ENCODE measurements at places on chromosomes 2 and 18.

GRCh38 chr2:166844111-166844510, 44.2 kb upstream of the XIRP2 start:
- DNase-seq, result no peak

DNA sequence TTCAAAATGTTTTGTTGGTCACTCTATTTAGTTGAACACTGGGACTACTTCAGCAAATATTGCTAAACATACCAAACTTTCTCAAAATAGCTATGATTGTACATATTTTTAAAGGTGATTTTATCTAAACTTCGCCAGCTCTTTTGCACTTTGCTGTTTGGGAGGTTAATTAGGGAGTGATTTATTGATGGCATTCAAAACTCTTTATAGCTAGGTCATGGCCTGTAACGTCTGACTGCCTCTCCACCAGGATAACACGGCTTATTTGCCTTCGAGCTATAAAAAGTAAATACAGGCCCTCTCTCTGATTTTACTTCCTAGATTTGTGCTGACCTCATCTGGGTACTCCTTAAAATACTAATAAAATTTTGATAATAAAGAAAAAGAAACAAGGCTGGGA, 931.9 kb downstream of the DCDC2C start:
- no peak for DNase-seq

GRCh38 chr2:214489702-214490101, 78.8 kb downstream of the VWC2L start:
- DNase-seq, result no peak

DNA sequence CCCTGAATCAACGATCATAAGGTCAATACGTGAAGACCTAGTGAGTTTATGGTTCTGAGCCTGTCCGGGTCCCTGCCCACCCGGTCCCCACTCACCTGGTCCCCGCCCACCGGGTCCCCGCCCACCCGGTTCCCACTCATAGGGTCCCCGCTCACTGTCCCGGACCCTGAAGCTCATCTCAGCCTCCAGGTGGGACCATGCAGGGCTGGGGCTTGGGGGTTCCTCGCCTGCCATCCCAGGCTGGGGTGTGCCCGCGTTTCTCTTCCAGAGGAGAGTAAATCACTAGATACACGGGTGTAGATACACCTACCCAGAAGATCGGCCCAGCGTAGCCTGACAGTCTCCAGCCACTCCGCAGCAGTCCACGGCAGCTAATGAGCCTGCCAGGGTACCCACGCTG, 131.5 kb downstream of the MBP start:
- DNase-seq, result no peak

DNA sequence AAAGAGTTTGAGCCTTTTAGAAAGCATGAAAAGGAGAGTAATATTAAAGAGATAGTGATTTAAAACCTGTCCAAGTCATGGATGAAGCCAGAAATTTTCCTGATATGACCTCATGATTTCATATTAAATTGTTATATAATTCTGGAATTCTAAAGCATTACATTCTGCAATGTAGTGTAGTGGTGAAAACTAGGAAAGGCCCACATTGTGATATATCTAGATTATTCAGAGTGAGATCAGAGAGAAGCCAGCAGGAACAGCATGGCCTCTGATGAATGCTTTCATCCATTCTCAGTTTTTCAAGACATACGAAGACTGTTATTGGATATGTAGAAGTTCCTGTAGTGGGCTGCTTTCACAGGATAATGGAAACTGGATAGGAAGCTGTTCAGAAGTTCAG, 98.8 kb downstream of the LCLAT1 start:
- no peak for DNase-seq

DNA sequence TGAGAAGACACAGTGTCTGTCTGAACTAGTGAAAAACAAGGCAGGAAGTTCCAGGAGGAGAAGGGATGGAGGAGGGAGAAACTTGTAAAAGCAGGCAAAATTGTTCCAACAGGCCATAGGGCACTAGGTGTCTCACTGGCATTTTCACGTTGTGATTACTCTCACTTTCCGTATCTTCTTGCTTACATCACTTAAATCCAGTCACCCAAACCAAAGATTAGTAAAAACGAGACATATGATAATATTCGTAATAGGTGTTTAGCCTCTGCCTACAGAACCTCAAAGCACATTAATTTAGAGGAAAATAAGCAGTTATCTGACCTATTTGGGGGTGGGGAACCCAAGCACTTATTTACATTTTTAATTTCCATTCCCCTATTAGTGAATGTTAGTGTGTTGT, 78.3 kb downstream of the POU3F3 start:
- DNase-seq, result no peak

DNA sequence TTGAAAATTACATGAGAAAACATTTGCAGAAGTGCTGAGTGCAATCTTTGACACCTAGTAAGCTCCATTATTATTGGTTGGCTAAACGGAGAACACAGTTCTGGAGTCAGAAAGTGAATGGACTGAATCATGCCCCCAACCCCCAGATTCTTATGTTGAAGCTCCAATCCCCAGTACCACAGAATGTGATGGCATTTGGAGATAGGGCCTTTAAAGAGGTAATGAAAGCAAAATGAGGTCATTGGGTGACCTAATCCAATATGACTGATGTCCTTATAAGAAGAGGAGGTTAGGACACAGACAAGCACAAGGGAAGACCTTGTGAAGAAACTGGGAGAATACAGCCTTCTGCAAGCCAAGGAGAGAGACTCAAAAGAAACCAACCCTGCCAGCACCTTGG, 200.9 kb upstream of the EPAS1 start:
- no peak for DNase-seq

- DNase-seq, result no peak
These were observed 83.6 kb downstream of the COLEC12 start for GRCh38 chr18:416930-417329.

GRCh38 chr2:56369316-56369715, 185.5 kb downstream of the CCDC85A start:
- DNase-seq, result no peak

GRCh38 chr2:205087862-205088261, 542.6 kb downstream of the PARD3B start:
- no peak for DNase-seq

- DNase-seq, result no peak
These were observed 147.4 kb upstream of the GPC1 start for GRCh38 chr2:240288087-240288521.

- no peak for DNase-seq
These were observed 8.5 kb upstream of the UNC80 start for GRCh38 chr2:209763106-209763505.

DNA sequence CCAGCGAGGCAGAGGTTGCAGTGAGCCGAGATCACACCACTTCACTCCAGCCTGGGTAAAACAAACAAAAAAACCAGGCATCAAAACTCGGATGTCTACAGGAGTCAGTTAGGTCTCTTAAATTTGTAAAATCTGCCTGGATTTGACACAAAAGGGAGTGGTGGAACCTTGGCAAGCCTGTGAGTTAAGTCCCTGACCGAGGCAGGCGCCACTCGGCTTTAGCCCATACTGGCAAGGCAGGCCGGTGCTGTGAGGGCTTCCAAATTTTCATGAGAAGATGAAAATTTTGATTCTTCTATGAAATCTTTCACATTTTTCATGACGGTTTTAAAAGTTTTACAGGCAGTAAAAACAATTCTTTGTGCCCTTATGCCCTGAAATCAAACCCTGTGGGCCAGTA, 165.8 kb downstream of the FMNL2 start:
- DNase-seq, result no peak

GRCh38 chr2:134320930-134321329, 67.1 kb downstream of the MGAT5 start:
- no peak for DNase-seq

GRCh38 chr2:47916412-47916811, 10.1 kb upstream of the FBXO11 start:
- no peak for DNase-seq

Data from 8988T (cell line).